ENCODE measurements at places on chromosomes 2 and 18.

GRCh38 chr2:239378021-239378917 lies 22.6 kb downstream of the HDAC4 start:
- DNase-seq: no peak

- no peak for DNase-seq
Observed at GRCh38 chr2:80573950-80574349, 269.4 kb upstream of the LRRTM1 start.

- no peak for DNase-seq
Observed at GRCh38 chr2:229768235-229768634, 53.9 kb upstream of the DNER start.

- no peak for DNase-seq
Observed at GRCh38 chr2:225814554-225814953, 415.0 kb downstream of the NYAP2 start.

DNA sequence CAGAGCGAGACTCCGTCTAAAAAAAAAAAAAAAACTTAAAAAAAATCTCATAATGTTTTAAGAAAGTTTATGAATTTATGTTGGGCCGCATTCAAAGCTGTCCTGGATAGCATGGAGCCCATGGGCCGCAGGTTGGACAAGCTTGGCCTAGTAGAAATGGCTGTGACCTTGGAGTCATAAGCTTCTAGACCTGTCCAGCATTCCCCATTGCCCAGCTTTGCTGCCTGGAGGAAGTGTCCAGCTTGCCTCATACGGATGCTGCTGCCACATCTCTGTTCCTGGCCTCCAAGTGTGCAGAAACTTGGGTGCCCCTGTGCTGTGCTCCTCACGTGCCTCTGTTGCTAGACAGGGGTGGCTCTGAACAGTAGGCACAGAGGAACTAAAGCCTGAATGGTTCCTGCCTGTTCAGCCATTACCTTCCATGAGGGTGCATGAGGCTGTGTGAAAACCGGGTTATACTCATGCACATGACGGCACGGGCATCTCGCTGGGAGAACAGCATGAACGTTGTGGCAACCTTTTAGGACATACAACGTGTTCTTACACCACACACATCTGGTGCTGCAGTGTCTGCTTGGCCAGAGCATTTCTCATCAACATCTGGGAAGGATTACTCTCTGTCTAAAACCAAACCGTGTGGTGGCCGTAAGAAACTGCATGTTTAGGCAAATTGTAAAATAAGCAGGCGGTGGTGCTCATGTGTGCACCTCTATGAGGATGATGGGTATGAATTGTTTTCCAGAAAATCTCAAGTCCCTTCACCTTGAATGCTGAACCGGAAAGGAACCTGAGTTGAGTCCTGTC lies 38.2 kb downstream of the FHOD3 start:
- DNase-seq: no peak

DNA sequence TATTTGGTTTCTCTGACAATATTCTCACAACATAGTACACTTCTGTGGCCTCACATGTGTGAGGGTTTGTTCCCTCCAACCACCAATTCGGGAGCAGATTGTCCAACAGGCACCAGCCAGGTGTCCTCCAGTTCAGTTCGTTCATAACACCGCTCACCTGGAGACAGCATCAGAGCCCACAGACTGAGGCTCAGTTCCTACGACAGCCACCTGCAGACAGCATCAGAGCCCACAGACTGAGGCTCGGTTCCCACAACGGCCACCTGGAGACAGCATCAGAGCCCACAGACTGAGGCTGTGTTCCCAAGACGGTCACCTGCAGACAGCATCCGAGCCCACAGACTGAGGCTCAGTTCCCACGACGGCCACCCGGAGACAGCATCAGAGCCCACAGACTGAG lies 58.2 kb upstream of the SNTG2 start:
- DNase-seq: no peak

- no peak for DNase-seq
Observed at GRCh38 chr2:216956820-216957493, 97.1 kb upstream of the TNP1 start.

DNA sequence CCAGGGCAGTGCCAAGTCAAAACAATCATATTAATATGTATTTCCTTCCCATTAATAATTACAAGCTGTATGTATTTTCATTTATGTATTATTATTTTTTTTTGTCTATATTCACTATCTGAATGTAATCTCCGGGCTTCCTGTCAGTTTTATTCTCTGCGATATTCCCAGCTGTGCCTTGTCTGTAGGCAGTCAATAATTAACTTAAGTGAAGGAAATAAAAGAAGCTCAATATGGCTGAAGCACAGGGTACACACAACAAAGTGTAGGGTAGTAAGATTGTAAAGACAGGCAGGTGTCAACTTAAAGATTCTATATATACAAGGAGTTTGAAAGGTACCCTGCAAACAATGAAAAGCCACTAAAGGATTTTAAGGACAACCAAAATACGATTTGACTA lies 122.9 kb downstream of the ROCK1 start:
- DNase-seq: no peak

GRCh38 chr2:214837466-214837865 lies 28.0 kb upstream of the BARD1 start:
- no peak for DNase-seq

- DNase-seq: peak; percentile 79
Observed at GRCh38 chr2:58427572-58428095, 186.5 kb upstream of the FANCL start.

- no peak for DNase-seq
Observed at GRCh38 chr18:36365836-36366775, 68.6 kb downstream of the FHOD3 start.

DNA sequence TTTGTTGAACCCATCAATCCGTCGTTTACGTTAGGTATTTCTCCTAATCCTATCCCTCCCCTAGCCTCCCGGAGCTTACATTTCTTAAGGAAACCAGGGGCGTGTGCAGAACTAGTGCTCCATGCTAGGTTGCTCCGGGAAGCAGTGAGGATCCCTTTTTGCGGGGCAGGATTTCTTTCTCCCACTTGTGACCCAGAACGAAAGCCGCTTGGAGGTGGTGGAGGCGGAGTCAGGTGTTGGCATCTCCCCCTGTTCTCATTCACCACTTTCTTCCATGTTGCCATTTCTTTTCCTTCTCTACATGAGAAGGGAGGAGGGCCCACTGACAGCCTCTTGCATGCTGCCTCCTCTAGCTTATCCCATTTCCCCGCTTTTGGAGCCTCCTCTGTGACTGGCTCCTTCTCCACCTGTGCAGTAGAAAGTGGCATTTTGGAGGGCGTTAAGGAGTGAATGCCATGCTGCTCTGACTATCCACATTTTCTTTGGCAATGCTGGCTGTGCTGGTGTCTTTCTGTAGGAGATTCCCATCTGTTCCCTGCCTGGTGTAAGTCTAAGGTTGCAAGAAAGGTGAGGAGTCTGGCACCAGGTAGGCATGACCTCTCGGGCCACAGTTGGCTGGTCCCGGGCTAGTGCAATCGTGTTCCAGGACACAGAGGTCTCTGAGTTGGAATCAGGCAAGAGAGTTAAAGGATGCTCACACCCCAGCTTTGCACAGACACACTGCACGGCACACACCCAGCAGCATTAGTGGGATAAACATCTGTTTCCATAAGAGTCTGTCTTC lies 89.5 kb downstream of the ACKR3 start:
- DNase-seq: no peak

- no peak for DNase-seq
Observed at GRCh38 chr2:112032224-112032586, 22.9 kb upstream of the TMEM87B start.

DNA sequence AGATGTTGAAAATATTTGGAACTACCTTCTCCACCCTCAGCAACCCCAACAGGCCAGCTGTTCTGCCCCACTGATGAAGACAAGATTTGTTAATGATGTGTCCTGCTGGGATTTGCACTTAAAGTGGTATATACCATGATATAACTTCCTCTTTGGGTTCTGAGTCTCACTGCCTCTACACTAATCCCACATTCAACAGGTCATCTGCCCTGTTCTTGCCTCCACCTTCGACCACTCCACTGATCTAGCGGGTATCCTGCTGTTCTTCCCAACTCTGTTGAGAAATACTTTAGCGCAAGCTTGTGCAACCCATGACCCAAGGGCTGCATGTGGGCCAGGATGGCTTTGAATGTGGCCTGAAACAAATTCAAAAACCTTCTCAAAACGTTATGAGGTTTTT lies 72.7 kb downstream of the LRP1B start:
- DNase-seq: no peak

DNA sequence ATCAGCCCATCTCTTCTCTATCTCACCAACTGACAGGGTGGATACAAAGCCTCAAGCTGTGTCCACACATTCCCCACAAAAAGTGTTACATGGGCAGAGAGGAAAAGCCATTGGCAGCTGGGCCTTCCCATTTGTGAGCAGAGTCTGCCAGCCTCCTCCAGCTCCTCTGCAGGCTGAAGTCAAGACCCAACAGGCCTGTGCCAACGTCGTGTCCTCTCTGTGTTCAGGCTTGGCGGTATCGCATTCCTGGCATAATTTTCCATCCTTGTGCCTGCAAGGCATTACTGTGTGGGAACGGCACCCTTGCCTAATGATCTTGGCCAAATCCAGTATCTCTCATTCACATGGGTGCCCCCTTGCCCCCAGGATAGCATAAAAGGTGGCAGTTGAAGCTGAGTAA lies 41.5 kb upstream of the APCDD1 start:
- no peak for DNase-seq

DNA sequence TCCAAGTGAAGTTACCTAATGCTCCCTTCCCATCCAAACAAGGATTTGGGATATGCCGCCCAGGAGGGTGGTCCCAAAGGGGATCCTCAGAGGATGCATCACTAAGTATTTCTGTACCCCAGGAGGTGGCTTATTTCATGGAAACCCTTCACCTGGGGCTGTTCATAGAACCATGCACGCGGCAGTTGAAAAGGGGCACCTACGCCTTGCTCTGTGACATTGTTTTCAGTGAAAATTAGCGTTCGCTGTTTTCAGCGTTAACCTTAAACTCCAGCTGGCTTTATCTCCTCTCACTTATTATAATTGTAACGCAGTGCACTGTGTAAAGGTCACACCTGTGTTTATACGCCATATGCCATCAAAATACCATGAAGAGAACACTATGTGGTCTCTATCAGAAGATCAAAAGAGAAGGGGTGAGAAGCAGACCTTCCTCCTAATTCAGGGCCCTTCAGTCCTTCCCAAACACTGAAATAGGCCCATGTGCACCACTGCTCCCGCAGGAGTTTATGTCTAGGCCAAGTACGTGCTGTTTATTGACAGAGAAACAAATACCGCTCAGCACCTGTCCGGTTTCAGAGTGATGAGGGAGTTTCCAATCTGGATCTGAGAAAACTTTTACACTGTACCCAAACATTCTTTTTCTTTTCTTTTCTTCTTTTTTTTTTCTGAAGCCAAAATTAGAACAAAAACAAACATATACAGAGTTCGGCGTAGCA lies 162.1 kb downstream of the BCL2 start:
- DNase-seq: no peak

GRCh38 chr2:174729797-174730697 lies 34.2 kb downstream of the CHRNA1 start:
- DNase-seq: peak; percentile 23

- DNase-seq: no peak
Observed at GRCh38 chr18:28168725-28169124, 8.2 kb downstream of the CDH2 start.

GRCh38 chr2:38435775-38436174 lies 58.7 kb upstream of the ATL2 start:
- no peak for DNase-seq

- DNase-seq: no peak
Observed at GRCh38 chr2:238169048-238169707, 10.4 kb downstream of the ERFE start.

- no peak for DNase-seq
Observed at GRCh38 chr2:149727927-149728326, 140.4 kb upstream of the MMADHC start.

GRCh38 chr2:55923091-55923981 lies at the start of gene EFEMP1:
EFEMP1 (minus strand) TSS chr2:55923782; CDS start chr2:55922440, 1,342 bp downstream.
- peak; percentile 39 for DNase-seq

GRCh38 chr18:61096226-61096625 lies 237.0 kb upstream of the CDH20 start:
- DNase-seq: no peak

- DNase-seq: no peak
Observed at GRCh38 chr2:165746501-165746900, 47.5 kb downstream of the GALNT3 start.

- DNase-seq: no peak
Observed at GRCh38 chr18:44759925-44760342, 79.2 kb downstream of the SETBP1 start.

DNA sequence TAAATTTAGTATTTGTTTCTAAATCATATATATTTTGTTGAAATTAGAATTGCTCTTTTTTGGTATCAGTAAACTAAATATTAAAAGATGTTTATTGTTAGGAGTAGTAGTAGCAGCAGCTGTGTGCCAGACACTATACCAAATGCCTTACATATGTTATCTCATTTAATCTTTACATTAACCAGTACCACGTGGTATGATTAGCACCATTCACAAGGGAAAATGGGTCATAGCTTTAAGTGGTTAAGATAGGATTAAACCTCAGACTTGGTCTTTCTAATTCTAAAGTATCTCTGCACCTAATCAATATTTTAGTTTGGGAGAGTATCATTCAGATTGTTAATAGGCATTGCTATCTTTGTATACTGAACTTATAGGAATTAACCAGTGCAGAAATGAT lies 29.0 kb downstream of the PSMD14 start:
- no peak for DNase-seq

DNA sequence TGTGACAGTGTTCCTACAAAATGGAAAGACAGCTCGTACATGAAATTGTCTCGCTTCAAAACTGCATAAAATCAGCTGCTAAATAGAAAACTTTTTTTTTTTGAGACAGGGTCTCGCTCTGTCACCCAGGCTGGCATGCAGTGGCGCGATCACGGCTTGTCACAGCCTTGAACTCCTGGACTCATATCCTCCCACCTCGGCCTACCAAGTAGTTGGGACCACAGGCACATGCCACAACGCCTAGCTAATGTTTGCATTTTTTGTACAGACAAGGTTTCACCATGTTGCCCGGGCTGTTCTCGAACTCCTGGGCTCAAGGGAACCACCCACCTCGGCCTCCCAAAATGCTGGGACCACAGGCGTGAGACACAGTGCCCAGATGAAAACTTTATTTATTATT lies 3.2 kb downstream of the TXNL4A start:
- DNase-seq: no peak

- no peak for DNase-seq
Observed at GRCh38 chr2:229748950-229749349, 34.6 kb upstream of the DNER start.

DNA sequence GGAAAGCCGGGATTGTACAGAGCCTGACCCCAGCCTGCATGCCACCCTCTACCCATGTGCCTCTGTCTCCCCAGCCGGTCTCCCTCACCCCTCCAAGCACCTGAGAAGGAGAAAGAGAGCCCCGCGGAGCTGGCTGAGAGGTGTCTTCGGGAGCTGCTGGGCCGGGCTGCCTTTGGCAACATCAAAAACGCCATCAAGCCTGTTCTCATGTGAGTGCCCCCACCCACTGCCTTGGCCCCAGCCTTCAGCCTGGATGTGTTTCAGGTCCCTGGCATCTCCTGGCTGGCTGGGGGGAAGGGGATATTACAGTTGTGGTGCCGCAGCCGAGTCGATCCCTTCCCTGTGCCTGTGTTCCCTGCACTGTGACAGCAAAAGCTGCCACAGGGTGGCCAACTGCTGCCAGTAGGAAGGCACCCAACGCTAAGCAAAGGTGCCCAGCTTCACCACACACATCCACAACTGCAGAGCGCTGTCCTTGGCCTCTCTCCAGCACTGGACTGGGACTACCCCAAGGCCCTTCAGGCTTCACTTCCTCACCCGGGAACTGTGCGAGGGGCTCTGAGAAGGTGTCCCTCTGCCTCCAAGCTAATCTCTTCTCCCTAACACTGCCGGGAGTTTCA lies 38.4 kb downstream of the POMC start:
- no peak for DNase-seq

GRCh38 chr2:191150600-191151330 lies at the start of gene STAT4:
STAT4 (minus strand) TSS chr2:191150994; CDS start chr2:191148203, 2,791 bp downstream.
- no peak for DNase-seq
